ENCODE measurements at places on chromosomes 16 and 17. TPM values are rescaled to one million over a fixed set of nuclear protein-coding genes. Genes with fewer than 3 reads are reported as not detected.
A peak's percentile ranks its signal among the peaks of the same experiment; 100 is the strongest.

GRCh38 chr16:80511824-80512592 is 28.8 kb upstream of the DYNLRB2 start:
- no peaks in the 10 kb centered on the region for H3K27me3 ChIP-seq
- H3K4me3 ChIP-seq, result no peak overlapping the region
- no peaks in the 10 kb centered on the region for H3K4me1 ChIP-seq
- no peak for DNase-seq

- DNase-seq, result no peak
- no peaks in the 10 kb centered on the region for H3K27me3 ChIP-seq
- H3K4me3 ChIP-seq, result peak overlapping the region; percentile 66
- peaks cover 50% of the 10 kb centered on the region for H3K4me1 ChIP-seq
- H3K27ac ChIP-seq, result no peak overlapping the region
These were observed 2.7 kb downstream of the CDK5R1 start for GRCh38 chr17:32489320-32490100.

- no peak overlapping the region for H3K4me3 ChIP-seq
- no peak for DNase-seq
- no peaks in the 10 kb centered on the region for H3K4me1 ChIP-seq
- H3K27me3 ChIP-seq, result no peaks in the 10 kb centered on the region
These were observed 57.1 kb downstream of the BRIP1 start for GRCh38 chr17:61806081-61806828.

GRCh38 chr16:11405331-11406176 is 60.3 kb downstream of the RMI2 start:
- H3K4me3 ChIP-seq, result no peak overlapping the region
- H3K27ac ChIP-seq, result no peak overlapping the region
- H3K4me1 ChIP-seq, result no peaks in the 10 kb centered on the region
- H3K27me3 ChIP-seq, result no peaks in the 10 kb centered on the region
- no peak for DNase-seq

DNA sequence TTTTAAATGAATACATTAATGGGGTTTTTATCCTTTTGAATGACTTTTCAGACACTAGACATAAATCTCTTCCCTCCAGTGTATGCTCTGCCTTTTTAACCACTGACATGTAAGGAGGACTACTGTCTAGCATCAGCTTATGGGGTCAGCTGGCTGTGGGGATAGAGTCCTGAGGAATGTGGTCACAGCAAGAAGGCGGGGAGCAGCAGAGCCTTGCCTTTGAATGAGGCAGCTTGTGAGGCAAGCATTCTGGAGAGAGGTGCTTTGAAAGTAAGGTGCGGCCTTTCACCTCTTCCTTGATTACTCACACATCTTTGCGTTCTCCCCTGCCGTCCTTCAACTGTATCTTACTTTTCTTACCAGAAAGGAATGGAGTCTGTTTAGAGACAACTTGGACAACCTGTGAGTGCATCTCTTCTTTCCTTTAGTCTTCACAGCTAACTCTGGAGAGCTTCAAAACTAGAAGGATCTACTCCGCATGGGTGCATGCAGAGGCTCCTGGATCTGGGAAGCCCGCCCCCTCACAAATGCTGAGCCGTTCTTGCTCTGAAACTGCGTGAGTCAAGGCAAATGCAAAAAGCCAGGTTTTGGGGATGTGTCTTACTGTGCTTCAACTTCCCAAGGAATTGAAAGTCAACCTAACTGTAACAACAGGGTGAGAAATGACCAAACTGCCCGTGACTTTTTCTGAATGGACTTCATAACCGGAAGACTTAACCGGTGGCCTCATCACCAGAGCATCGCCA is 49.9 kb downstream of the ADCY7 start:
- no peaks in the 10 kb centered on the region for H3K27me3 ChIP-seq
- DNase-seq, result no peak
- H3K4me3 ChIP-seq, result no peak overlapping the region
- peaks cover 24% of the 10 kb centered on the region for H3K4me1 ChIP-seq
- no peak overlapping the region for H3K27ac ChIP-seq

GRCh38 chr16:55622930-55623561 is 32.7 kb upstream of the SLC6A2 start:
- no peak for DNase-seq
- no peaks in the 10 kb centered on the region for H3K27me3 ChIP-seq
- H3K4me1 ChIP-seq, result no peaks in the 10 kb centered on the region
- H3K36me3 ChIP-seq, result no peaks in the 10 kb centered on the region
- H3K4me3 ChIP-seq, result no peak overlapping the region
- no peak overlapping the region for H3K27ac ChIP-seq

GRCh38 chr17:48791128-48792032 is 25.6 kb downstream of the TTLL6 start:
- peaks cover 96% of the 10 kb centered on the region for H3K27me3 ChIP-seq
- H3K36me3 ChIP-seq, result no peaks in the 10 kb centered on the region
- H3K27ac ChIP-seq, result no peak overlapping the region
- DNase-seq, result no peak
- peaks cover 9% of the 10 kb centered on the region for H3K4me1 ChIP-seq

DNA sequence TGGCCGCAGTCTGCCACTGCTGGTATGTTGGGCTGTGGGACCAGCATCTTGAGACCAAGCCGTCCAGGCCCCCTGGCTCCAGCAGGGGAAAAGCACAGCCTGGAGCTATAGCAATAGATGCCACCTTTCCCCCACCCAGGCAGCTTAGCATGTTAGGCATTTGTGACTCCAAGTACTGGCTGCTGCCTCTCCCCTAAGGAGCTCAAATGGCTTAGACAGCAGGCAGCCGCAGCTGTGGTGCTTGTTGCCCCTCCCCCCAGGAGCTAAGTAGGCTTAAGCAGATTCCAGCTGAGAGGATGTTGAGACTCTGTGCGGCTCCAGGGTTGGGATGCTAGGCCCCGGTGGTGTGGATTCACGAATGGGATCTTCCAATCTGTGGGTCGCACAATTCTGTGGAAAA is 88.8 kb upstream of the ANKFN1 start:
- no peaks in the 10 kb centered on the region for H3K4me1 ChIP-seq
- DNase-seq, result no peak
- no peaks in the 10 kb centered on the region for H3K27me3 ChIP-seq
- no peaks in the 10 kb centered on the region for H3K36me3 ChIP-seq
- no peak overlapping the region for H3K27ac ChIP-seq

- H3K27ac ChIP-seq, result no peak within 1 kb of the TSS
- DNase-seq, result no peak
- peaks cover 16% of the 10 kb centered on the region for H3K4me1 ChIP-seq
- peaks cover 62% of the 10 kb centered on the region for H3K27me3 ChIP-seq
- peaks cover 11% of the 10 kb centered on the region for H3K36me3 ChIP-seq
These were observed at the start of gene NOXO1 for GRCh38 chr16:1981398-1981836. TSS of gene NOXO1 (minus strand) at chr16:1981469. CDS start at chr16:1981179, 290 bp downstream.

DNA sequence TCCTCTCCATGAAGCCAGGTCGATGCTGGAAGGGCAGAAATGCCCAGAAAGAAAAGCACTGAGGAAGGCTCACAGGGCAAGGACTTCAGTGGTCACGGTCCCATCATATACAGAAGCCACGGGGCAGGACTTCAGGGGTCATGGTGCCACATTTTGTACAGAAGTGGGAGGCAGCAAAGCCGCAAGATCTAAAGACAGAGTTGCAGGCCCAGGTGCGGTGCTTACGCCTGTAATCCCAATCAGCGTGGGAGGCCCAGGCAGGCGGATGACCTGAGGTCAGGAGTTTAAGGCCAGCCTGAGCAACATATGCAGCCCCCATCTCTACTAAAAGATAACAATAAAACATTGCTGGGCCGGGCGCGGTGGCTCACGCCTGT is 96.0 kb downstream of the NXN start:
- no peak overlapping the region for H3K4me3 ChIP-seq
- peaks cover 9% of the 10 kb centered on the region for H3K4me1 ChIP-seq
- H3K27me3 ChIP-seq, result no peaks in the 10 kb centered on the region

DNA sequence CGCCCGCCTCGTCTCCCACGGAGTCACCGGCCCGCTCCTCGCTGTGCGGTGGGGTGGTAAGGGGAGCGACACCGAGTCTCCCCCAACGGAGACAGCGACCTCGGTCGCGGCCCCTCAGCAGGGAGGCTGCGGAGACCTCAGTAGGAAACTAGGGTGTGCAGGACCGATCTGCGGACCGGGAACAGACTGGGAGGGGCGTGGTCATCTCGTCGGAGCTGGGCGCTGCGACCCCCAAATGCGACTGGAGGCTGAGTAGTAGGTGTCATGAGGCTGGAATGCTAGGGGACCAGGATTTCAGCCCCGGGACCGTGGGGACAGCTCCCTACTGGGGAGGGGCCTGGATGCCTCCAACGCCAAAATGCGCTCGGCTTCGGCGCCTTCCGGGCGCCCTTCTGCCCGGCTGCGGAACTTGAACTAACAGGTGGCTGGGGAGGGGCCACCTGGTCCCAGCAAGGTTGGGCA is 1.3 kb downstream of the CACNG4 start:
- no peak overlapping the region for H3K27ac ChIP-seq
- DNase-seq, result no peak
- H3K4me1 ChIP-seq, result peaks cover 16% of the 10 kb centered on the region
- H3K4me3 ChIP-seq, result peak overlapping the region; percentile 34
- no peaks in the 10 kb centered on the region for H3K36me3 ChIP-seq

- peaks cover 33% of the 10 kb centered on the region for H3K36me3 ChIP-seq
- peak; percentile 88 for DNase-seq
- peak overlapping the region; percentile 91 for H3K27ac ChIP-seq
- no peaks in the 10 kb centered on the region for H3K27me3 ChIP-seq
These were observed 4.4 kb downstream of the RNF166 start for GRCh38 chr16:88701581-88702370.

- no peak overlapping the region for H3K27ac ChIP-seq
- no peaks in the 10 kb centered on the region for H3K4me1 ChIP-seq
- DNase-seq, result no peak
- no peak overlapping the region for H3K4me3 ChIP-seq
- H3K36me3 ChIP-seq, result no peaks in the 10 kb centered on the region
- no peaks in the 10 kb centered on the region for H3K27me3 ChIP-seq
These were observed 502.6 kb downstream of the TMEM114 start for GRCh38 chr16:8087597-8088289.

GRCh38 chr17:47806913-47807255 is 14.7 kb downstream of the OSBPL7 start:
- no peak overlapping the region for H3K4me3 ChIP-seq
- H3K36me3 ChIP-seq, result no peaks in the 10 kb centered on the region
- peaks cover 5% of the 10 kb centered on the region for H3K4me1 ChIP-seq

- H3K36me3 ChIP-seq, result no peaks in the 10 kb centered on the region
- H3K4me1 ChIP-seq, result no peaks in the 10 kb centered on the region
- H3K27me3 ChIP-seq, result no peaks in the 10 kb centered on the region
- H3K4me3 ChIP-seq, result no peak overlapping the region
- DNase-seq, result no peak
These were observed 128.1 kb downstream of the SALL1 start for GRCh38 chr16:51022955-51023354.

DNA sequence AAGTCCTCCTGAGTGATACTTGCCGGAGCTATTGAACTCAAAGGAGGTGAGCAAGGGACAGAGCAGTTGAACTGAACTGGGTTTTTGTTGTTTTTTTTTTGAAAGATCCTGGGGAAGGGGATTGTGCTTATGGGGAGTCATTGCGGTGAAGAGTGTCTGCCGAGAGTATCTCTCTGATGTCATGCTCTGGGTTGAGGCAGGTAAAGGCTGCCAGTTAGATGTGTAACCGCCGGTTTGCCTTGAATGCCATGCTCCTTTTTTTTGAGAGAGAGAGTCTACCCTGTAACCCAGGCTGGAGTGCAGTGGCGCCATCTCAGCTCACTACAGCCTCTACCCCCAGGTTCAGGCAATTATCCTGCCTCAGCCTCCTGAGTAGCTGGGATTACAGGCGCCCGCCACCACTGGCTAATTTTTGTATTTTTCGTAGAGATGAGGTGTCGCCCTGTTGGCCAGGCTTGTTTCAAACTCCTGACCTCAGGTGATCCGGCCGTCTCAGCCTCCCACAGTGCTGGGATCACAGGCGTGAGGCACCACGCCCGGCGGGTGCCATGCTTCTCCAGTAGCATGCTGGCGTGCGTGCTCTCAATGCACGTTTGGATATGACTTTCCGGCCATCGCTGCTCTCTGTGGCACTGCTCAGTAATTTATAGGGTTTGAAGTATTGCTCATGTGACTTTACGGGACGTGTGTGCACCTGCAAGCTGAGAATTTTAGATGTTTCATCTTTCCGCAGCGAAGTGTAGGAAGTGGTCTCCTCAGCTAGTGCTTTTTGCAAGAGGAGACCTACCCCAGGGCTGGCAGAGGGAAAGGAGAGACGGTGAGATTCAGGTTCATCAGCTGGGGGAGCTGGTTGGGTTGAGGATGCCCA is 8.5 kb downstream of the ZC3H18 start:
- peak overlapping the region; percentile 43 for H3K27ac ChIP-seq
- H3K4me1 ChIP-seq, result no peaks in the 10 kb centered on the region
- H3K4me3 ChIP-seq, result no peak overlapping the region
- no peaks in the 10 kb centered on the region for H3K36me3 ChIP-seq
- no peak for DNase-seq

DNA sequence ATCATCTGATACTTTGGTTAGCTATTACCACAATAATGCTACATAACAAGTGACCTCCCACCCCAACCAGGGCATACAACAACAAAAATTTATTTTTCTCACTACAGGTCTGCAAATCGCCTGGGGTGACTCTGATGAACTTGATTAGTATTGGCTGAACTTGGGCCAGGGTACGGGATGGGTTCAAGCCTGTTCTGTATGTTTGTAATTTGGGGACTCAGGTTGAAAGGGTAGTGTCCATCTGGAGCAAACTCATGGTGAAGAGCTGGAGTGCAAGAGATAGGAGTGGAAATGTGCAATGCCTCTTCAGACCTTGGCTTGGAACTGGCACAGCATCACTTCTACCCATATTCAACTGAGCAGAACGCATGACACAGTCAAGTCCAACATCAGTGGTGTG is 16.3 kb upstream of the NKD1 start:
- H3K27ac ChIP-seq, result no peak overlapping the region
- H3K36me3 ChIP-seq, result no peaks in the 10 kb centered on the region
- H3K4me3 ChIP-seq, result no peak overlapping the region
- no peaks in the 10 kb centered on the region for H3K27me3 ChIP-seq

GRCh38 chr16:19238406-19238805 is 47.1 kb upstream of the CLEC19A start:
- no peak overlapping the region for H3K4me3 ChIP-seq
- no peaks in the 10 kb centered on the region for H3K27me3 ChIP-seq
- no peaks in the 10 kb centered on the region for H3K4me1 ChIP-seq
- no peak for DNase-seq
- H3K27ac ChIP-seq, result no peak overlapping the region

- H3K4me3 ChIP-seq, result no peak overlapping the region
- H3K27me3 ChIP-seq, result peaks cover 13% of the 10 kb centered on the region
- no peaks in the 10 kb centered on the region for H3K4me1 ChIP-seq
- no peak overlapping the region for H3K27ac ChIP-seq
- no peaks in the 10 kb centered on the region for H3K36me3 ChIP-seq
These were observed 29.4 kb upstream of the DDX52 start for GRCh38 chr17:37672548-37673078.

GRCh38 chr17:58202859-58203258 is 10.3 kb downstream of the EPX start:
- DNase-seq, result no peak
- no peaks in the 10 kb centered on the region for H3K4me1 ChIP-seq
- H3K27ac ChIP-seq, result no peak overlapping the region
- no peaks in the 10 kb centered on the region for H3K36me3 ChIP-seq
- no peak overlapping the region for H3K4me3 ChIP-seq

Gene CPNE7
- 0.37 TPM for total RNA-seq

Gene FOXF1
- total RNA-seq, result 0.85 TPM

Gene ARL5C
- not detected for total RNA-seq

Gene TTLL6
- not detected for total RNA-seq

Gene PLA2G10
- total RNA-seq, result not detected

Gene TBC1D16
- 11.2 TPM for total RNA-seq

Gene PLCG2
- total RNA-seq, result 176 TPM

Gene TBX2
- 57.6 TPM for total RNA-seq

Gene METTL16
- total RNA-seq, result 30.2 TPM

Gene MT3
- total RNA-seq, result not detected
